Bone marrow (tissue), 2 donors: ENCODE measurements at places on chromosomes 16 and 17.

DNA sequence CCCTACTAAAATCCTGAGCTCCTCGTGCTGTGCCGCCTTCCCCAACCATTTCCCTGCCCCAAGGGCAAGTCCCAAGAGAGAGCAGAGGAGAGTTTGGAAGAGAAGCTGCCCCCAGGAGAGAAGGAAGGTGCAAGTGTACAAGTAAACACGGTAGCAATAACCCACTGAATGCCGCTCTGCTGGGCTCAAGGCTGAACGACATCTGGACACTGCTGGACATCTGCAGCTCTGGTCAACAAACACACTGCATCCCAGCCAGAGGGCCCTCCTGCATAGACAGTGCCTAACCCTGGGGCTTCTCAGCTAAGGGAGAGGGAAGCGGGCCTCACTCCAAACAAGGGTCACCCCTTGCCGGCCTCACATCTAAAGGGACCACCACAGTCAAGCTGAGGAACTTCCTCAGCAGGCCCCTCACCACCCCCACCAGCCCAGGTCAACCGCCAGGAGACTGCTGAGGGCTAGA lies 12.7 kb downstream of the JUP start:
- no peak for DNase-seq

DNA sequence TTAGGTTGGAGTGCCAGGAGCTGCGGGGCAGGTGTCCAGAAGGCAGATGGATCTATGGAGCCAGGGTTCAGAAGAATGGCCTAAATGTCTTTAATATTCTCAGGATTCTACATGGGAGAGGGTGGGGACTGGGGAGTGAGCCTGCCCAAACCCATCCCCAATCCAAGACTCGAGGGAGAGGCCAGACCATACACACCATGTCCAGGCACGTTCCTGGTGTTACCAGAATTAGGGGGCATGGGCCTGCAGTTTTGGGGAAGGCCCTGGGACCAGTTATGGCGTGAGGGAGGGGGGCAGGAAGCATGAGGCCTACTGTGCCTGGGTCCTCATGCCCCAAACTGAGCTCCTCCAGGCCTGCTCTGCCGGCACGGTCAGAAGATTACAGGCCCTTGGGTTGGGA lies 1.9 kb downstream of the TAX1BP3 start:
- DNase-seq: no peak

- no peak for DNase-seq
Observed at GRCh38 chr16:81669473-81670350, 109.4 kb upstream of the PLCG2 start.

DNA sequence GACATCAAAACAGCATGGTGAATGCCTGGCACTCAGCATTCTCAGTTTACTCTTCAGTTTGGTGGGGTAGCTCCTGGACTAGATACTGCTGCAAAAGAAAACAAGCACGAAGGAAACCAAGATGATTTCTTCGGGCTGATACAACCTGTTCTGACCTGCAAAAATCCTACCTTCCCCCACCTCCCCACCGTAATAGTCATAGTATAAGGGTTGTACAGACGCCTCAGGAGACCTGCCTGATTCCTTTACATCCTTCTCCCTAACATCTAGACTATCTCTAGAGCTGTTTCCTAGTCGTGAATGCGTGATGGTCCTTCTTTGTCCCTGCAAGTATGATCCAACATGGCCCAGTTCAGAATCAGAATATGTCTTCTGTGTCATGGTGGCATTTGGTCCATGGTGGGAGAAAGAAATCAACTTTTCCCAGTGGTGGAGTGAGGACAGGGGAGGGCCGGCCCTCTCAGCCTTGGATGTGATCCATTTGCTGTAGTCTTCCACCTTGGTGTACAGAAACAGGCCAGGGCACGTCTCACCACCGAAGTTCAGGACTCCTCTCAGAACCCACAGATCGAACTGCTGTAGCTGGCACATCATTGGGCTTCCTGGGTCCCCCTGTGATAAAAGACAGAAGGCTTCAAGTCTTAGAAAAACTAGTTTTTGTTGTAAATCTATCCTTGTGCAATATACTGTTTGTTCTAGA lies 14.5 kb downstream of the PRSS54 start:
- no peak for DNase-seq

- DNase-seq: no peak
Observed at GRCh38 chr16:3874242-3874641, 6.3 kb downstream of the CREBBP start.

DNA sequence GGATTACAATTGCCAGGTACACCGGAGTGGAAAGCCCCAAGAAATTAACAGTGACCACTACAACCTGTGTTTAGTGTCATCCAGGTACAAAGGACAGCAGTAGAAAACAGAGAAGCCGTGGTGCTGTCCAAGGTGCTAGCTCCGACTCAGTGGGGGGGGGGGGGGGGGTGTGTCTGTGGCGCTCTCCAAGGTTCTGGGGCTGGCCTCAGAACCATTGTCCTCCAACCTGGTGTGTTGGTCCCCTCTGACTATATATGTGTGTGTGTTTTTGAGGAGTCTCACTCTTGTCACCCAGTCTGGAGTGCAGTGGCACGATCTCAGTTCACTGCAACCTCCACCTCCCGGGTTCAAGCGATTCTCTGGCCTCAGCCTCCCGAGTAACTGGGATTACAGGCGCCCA lies 5.8 kb upstream of the ZNF23 start:
- DNase-seq: no peak

DNA sequence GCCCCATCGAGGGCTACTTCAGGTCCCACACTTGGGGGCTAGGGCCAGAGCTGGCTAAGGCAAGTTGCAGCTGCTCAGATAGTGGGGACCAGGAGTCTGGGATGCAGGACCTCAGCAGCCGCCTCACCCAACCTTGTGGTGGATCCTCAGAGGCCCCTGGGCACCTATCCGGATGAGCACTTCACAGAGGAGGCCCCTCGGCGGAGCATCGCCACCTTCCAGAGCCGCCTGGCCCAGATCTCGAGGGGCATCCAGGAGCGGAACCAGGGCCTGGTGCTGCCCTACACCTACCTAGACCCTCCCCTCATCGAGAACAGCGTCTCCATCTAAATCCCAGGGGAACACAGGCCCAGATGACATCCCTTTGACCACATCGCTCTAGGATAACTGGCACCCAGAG lies 9.4 kb downstream of the ALOX15B start:
- no peak for DNase-seq

DNA sequence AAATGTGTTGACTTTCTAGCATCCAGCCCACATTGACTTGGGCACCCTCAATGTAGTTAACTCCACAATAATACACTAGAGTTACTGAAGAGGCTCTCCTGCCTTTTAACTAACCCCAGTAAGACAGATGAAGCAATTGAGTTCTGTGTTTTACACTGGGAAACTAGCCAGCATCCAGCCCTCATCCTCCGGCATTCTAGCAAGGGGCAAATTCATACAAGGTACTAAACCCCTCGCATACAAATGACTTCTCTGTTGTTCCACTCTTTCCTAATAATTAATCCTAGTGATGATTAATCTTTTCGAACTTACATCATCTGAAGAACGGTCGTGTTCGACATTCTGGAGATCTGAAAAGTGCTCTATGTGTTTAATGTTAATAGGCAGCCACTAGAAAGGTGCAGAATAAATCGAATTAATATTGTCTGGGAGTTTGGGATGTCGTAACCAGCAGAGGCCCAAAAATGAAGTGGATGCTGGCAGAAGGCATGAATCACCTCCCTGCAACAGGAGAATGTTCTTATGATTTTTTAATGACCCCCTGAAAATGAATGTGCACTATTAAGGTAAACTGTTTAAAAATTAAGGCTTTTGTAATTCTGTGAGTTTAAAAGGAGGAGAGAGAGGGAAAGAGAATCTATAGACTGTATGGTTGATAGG lies 249.4 kb downstream of the SNX29 start:
- DNase-seq: no peak

DNA sequence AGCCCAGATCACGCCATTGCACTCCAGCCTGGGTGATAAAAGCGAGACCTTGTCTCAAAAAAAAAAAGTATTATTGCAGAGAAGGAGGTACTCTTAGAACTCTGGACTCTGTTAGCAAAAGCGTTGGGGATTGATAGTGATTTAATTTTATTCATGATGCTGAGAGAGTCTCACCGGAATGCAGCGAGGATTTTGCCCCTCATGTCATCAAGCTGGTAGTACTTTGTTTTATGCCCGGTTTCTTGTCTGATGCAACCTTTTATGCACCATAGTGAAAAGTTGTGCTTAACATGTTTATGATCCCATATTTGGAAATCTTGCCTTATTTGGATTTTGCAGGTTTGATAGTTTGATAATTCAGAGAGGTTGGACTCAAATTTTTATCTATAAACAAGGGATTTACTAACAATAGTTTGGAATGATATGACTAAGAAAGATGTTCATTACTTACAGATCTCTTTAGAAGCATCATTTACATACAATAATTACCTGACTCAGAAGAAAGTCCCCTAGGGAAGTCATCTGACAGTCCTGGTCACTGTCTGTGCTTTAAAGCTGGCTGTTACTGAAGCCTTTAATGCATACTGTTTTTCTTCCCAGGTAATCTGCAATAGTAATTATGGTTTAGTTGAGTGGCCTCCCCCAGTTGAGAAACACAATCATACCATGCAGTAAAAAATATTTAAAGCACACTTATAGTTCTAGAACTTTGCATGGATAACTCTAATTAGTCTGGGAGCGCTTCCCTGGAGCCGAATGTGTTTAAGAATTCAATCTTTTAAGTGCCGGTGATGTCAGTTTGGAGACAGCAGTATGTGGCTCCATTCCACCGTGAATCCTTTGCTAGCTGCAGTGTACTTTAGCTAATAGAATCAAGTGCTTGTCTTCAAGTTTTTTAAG lies 120.9 kb downstream of the PRKCA start:
- DNase-seq: no peak

DNA sequence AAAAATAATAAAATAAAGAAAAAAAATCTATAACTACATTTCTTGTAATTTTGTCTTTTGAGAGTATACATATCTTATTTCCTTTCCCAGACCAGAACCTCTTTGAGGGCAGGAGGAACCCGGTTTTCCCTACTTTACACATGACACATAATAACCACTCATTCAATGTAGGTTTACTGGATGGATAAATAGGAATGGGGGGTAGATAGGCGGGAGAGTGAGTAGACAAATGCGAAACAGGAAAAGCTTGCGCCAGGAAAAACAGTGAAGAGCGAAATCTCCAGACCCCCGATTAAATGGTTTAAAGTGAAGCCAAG lies 515 bp upstream of the GOSR2 start:
- DNase-seq: no peak

GRCh38 chr16:62014319-62014923 lies 21.8 kb downstream of the CDH8 start:
- DNase-seq: no peak

- no peak for DNase-seq
Observed at GRCh38 chr17:71793518-71793917, 327.3 kb upstream of the SOX9 start.

- no peak for DNase-seq
Observed at GRCh38 chr17:75919611-75920010, 14.9 kb upstream of the MRPL38 start.

- no peak for DNase-seq
Observed at GRCh38 chr17:30586818-30587595, 109.8 kb downstream of the GOSR1 start.

DNA sequence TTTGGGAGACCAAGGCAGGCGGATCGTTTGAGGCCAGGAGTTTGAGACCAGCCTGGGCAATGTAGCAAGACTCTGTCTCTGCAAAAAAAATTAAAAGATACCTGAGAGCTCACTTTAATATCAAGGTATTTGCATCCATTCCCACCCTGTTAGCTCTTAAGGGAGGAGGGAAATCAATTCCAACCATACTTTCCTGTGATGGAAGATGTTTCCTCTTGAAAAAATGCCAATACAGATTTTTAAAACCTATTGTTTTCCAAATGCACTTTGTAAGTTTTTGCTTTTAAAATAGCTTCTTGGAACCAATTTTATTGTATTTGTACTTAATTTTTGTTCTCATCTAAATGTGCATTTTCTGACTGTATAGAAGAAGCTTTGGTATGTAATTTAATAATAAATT lies 49.2 kb downstream of the GOSR1 start:
- no peak for DNase-seq

- DNase-seq: no peak
Observed at GRCh38 chr16:3819175-3819527, 61.4 kb downstream of the CREBBP start.

DNA sequence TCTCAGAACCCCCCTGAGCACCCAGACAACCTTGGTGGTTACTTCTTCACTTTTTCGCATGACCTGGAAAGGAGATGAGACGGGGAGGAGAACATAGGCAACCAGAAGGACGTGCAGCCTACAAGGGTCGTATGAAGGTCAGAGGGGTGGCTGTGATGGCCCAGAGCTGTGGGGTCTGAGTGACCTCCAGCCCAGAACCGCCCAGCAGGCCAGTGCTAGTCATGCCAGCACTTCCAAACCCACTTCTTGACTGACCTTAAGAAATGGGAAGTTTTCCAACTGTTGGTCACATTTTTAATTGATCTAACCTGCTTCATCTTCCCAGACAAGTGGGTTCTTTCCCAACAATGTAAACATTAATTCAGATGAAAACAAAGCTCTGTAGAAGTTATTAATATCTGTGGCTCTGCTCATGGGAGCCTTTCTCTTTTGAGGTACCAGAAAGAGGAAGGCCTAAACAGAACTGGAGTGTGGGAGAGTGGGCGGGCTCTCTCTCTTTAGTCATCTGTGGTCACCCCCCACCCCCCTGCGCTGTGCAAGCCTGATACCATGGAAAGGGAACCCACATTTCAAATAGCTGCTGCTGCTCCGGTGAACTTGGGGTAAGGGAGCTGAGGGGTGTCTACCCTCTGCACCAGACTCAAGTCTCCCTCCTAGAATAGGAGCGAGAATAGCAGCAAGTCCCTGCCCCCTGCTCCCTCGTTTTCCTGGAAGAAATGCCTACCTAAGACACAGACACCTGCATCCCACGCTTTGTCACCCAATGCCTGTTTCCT lies 101.6 kb downstream of the RAB11FIP4 start:
- peak; percentile 44 for DNase-seq

GRCh38 chr16:1167276-1168107 lies 14.6 kb downstream of the CACNA1H start:
- no peak for DNase-seq

DNA sequence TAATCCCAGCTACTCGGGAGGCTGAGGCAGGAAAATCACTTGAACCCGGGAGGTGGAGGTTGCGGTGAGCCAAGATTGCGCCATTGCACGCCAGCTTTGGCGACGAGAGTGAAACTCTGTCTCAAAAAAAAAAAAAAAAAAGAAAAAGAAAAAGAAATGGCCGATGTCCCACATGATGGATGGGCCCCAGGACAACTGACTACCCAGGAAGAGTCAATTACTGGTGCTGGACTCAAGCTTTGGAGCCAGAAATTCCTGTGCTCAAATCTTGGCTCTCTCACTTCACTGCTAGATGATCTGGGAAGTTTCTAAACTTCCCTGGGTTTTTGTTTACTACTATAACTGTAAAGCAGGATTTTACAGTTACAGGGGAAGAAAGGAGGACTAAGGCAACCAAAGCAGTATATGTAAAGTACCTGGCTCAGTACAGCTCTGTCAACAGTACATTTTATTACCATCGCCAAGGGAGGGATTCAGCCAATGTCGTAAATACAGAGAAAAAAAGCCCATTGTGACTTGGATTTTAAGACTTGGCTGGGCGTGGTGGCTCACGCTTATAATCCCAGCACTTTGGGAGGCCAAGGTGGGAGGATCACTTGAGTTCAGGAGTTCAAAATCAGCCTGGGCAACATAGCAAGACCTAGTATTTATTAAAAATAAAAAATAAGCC lies 11.9 kb downstream of the C16orf86 start:
- DNase-seq: no peak

GRCh38 chr17:21183468-21183867 lies 30.5 kb downstream of the TMEM11 start:
- DNase-seq: no peak
